ENCODE measurements at places on chromosomes 1 and 21.

- no peak for DNase-seq
Observed at GRCh38 chr1:54136269-54136896, 16.4 kb downstream of the CDCP2 start.

GRCh38 chr1:27504588-27505419 lies 14.8 kb upstream of the WASF2 start:
- DNase-seq: peak; percentile 85

DNA sequence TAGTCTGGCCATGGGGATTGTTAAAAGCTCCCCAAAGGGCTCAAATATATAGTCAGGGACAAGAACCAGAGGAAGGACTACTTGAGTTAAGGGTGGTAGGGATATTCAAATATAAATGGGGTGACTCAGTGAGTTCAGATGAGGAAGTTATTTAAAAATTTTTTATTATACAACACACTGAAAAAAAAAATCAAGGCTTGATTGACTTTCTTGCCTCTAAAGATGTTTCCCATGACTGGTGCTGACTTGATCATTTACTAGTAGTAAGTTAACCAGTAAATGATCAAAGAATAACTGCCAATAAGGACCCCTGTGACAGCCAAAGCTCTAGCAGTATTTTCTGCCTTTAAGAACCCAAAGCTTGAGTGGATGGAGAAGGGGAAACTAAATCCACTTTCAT lies 357.6 kb upstream of the NR5A2 start:
- no peak for DNase-seq

GRCh38 chr1:53442299-53442698 lies 16.9 kb upstream of the DMRTB1 start:
- DNase-seq: no peak

DNA sequence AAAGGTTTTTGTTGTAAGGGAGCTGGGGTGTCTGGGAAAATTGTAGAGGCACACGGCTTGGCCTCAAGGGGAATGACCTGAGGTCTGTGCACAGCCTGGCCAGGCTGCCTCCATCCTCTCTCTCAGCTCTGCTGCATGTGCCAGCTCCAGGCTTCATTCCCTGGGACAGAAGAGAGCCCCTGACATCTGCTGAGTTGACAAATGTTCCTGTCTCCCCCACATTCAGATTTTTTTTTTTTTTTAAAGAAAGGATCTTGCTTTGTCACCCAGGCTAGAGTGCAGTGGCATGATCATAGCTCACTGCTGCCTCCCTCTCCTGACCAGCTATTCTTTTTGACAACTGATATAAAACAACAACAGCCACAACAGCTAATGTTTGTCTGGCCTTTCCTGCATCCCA lies 84.4 kb downstream of the PCNX2 start:
- no peak for DNase-seq

- no peak for DNase-seq
Observed at GRCh38 chr1:112439592-112439991, 43.6 kb downstream of the CTTNBP2NL start.

All from C1 segment of cervical spinal cord (tissue), 14 donors.